Dorsolateral prefrontal cortex (tissue), 122 donors: ENCODE measurements at places on chromosomes 7 and 10.

- DNase-seq = no peak
Observed at GRCh38 chr10:96337106-96337505, 21.7 kb downstream of the OPALIN start.

DNA sequence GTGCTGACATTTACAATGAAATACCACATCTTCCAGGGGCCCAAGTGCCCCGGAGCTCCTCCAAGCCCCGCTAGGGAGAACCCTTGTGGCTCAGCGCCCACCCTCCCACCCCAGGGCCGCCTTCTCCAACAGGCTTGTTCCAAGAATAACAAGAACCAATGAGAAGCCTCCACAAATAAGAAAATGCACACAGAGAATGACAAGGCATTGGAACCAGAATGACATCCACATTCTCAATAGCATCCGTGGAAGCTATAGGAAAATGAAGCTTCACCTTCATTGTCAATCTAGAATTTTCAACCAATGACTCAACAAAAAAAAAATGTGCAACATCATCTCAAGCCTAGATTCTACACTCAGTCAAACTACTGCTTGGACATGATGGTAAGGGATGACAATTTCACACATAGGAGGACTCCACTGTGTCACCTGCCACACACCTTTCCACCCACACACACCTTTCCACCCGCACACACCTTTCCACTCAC is 50.4 kb upstream of the PPP2R2D start:
- DNase-seq = no peak

GRCh38 chr7:38502289-38502688 is 128.9 kb downstream of the AMPH start:
- no peak for DNase-seq

GRCh38 chr10:34327184-34327583 is 487.9 kb downstream of the PARD3 start:
- DNase-seq = no peak
